ENCODE measurements at places on chromosomes 1 and 21.

- peak; percentile 85 for DNase-seq
Measured at GRCh38 chr1:113929750-113930498, 800 bp downstream of the HIPK1 start.

- DNase-seq = no peak
Measured at GRCh38 chr1:170874671-170875070, 60.7 kb upstream of the MROH9 start.

DNA sequence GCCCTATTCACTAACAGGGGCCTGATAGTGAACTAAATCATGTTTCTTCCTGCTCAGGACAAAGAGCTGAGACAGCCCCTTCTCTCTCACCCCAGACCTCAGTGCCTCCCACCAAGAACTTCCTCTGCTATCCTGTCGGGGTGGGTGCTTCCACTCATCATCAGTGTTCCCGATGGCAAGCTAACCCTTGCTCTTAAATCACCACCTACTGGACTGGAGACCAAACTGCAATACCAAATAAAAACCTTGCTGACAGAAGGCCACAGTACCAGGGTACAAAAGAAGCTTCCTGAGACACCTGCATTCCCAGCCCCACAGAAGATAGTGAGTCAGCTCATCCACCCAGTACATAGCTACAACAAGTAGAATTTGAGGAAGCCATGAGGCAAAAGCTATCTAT lies 799.5 kb downstream of the LTN1 start:
- no peak for DNase-seq

DNA sequence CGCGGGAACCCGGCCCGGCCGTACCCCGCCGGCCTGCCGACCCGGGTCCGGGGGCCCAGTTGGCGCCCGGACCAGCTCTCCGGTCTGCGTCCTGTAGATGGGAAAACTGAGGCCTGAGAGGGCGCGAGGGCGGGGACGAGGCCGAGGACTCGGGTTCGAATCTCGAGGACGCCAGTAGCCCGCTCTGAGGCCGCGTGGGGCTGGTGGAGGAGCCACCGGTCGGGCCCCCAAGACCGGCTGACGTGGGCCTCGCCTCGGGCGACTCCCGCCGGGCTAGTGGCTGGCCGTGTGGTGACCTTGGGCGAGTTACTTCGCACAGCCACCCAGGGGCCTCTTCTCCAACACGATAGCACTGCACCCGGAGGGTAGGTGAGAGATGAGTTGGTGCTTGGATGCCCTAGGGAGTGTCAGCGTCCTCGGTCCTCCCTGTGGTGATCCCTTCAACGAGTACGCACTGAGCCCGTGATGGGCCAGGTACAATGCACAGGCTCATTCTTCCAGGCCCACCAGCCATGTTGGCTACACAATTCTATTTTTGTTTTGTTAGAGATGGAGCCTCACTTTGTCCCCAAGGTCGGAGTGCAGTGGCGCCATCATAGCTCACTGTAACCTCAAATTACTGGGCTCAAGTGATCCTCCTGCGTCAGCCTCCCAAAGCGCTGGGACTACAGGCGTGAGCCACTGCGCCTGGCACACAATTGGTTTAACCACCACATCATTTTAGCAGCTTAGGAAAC lies 404 bp upstream of the SCMH1 start:
- peak; percentile 71 for DNase-seq

DNA sequence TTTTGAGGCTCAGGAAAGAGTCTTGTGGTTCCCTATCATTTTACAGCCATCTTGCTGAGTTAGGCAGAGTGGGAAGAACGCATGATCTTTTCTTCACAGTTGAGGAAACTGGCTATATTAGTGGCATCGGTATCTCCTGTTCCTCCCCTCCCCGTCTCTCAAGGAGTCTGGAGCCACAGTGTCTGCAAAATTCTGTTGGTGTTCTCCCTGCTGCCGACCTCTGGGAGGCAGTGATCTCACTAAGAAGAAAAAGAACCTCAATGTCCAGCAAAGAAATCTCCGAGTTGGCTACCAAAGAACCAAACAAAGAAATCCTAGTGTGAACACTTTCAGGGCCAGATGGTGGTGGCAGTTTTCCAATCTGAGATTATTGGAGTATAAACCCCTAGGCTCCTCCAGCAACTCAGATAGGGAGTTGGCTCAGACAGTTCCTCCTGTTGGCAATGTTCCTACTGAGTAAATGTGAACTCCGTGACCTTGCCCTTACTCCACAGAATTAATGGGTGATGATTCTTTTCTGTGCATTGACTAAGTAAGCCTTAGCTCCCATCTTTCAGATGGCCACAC lies 41.2 kb downstream of the PRAMEF20 start:
- DNase-seq = no peak

- DNase-seq = no peak
Measured at GRCh38 chr1:92476071-92476631, 10.6 kb downstream of the GFI1 start.
